Right renal pelvis (tissue), 4 donors: ENCODE measurements at places on chromosomes 3 and 15.

GRCh38 chr3:142888099-142888480, 793 bp downstream of the PCOLCE2 start:
- DNase-seq: peak; percentile 31

- DNase-seq: no peak
These were observed 307.8 kb upstream of the AGTR1 start for GRCh38 chr3:148389916-148390315.

GRCh38 chr3:63207066-63207590, 71.0 kb upstream of the SYNPR start:
- no peak for DNase-seq

- DNase-seq: no peak
These were observed 11.4 kb downstream of the IREB2 start for GRCh38 chr15:78449220-78449999.

- peak; percentile 81 for DNase-seq
These were observed 7.2 kb downstream of the CCDC80 start for GRCh38 chr3:112633757-112634156.

GRCh38 chr3:188084752-188085583, 69.0 kb upstream of the LPP start:
- DNase-seq: no peak

- DNase-seq: no peak
These were observed 288.8 kb downstream of the FEZF2 start for GRCh38 chr3:62084558-62084957.

- no peak for DNase-seq
These were observed 276.3 kb upstream of the MCTP2 start for GRCh38 chr15:93954985-93955571.

DNA sequence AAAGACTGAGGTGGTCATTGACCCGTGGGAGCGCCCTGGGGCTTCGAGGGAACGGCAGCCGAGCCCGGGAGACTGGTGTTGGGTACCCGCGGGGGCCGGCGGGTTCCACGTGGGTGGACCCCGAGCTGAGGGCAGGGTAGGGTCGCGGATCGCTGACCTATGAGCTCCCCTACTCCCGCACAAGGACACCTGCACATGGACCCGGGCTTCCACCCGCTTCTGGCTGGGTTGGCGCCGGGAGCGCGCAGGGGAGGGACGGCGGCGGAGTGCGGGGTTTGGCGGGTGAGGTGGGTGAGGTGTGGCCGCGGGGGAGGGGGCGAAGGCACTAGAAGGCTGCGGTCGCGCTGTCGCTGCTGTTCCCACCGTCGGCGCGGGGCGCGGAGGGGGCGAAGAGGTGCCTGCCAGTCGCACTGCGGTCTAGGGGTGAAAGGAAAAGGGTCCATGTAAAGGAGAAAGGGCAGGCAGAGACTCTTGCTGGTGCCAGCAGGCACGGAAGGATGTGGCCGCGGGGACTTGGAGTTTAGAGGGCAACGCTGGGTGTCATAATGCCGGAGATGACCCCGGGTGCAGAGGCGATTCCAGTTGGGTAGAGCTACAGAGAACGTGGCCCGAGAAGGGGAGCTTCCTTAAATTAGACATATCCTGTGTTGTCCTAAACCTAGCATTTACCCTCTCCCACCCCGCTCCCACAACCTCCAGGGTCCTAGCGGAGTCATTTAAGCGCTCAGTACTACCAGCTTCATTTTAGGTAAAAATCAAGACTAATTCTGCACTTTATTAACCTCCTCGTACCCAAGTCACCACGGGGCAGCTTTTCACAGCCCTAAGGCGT, 245.9 kb upstream of the TOPAZ1 start:
- DNase-seq: no peak

GRCh38 chr3:13542142-13542541, 6.8 kb upstream of the FBLN2 start:
- DNase-seq: no peak

- DNase-seq: no peak
These were observed 38.3 kb downstream of the USF3 start for GRCh38 chr3:113658107-113658506.

DNA sequence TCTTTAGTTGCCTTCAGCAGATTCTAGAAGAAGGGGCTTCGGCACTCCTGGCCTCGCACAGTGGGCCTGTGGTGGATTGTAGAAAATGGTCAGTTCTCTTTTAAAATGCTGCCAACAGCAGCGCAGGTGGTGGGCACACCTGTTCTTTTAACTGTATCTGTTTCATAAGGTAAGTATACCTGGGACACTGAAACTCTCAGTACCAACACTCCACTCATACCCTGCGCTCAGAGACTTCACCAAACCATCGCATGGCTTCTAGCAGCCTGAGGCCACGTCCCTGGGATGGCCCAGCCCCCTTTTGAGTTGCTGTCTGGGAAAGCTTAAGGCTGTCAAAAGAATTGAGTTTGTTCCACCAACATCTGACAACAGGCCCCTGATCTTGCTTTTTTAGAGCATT, 56.7 kb upstream of the MCF2L2 start:
- DNase-seq: no peak

- no peak for DNase-seq
These were observed 252.7 kb downstream of the NR1D2 start for GRCh38 chr3:24197809-24198208.

- no peak for DNase-seq
These were observed 473.6 kb upstream of the PROK2 start for GRCh38 chr3:72258361-72259141.

- peak; percentile 39 for DNase-seq
These were observed 50.9 kb downstream of the MYL3 start for GRCh38 chr3:46812237-46812791.

GRCh38 chr15:90981681-90982080, 12.7 kb downstream of the PRC1 start:
- no peak for DNase-seq

GRCh38 chr3:195011231-195011834, 259.6 kb downstream of the XXYLT1 start:
- DNase-seq: no peak

GRCh38 chr3:13714251-13714916, 165.5 kb downstream of the FBLN2 start:
- DNase-seq: no peak

- DNase-seq: no peak
These were observed 968.4 kb downstream of the FHIT start for GRCh38 chr3:60282866-60283265.

DNA sequence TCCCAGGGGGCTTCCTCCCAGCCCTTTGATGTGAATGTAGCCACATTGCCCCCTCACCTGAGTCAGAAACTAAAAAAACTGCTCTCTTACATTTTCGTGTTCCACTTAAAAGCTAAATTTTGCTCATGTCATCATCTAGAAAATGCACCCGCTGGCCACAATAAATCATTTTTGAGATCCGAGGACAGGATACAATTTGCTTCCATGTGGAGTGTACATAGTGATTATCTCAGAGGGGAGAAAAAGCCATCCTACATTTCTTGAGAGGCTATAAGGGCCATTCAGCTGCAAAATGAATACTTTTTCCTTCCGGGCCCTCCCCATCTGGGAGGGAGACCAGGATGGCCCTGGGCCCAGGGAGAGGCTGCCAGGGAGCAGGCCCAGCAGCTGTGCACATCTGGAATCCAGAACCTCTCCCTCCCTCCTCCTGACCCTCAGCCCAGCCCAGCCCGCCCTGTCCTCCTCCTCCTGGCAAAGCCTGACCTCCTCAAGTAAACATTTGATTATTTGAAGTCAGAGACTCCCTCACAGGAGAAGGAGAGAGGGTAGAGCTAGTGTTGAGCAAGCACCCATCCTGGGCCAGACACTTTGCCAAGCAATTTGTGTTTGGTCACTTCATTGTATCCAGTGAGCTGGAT, 59.1 kb downstream of the CORO2B start:
- peak; percentile 30 for DNase-seq

- DNase-seq: no peak
These were observed 123.2 kb upstream of the CGNL1 start for GRCh38 chr15:57253082-57253481.
